HT1080 (cell line): ENCODE measurements at places on chromosomes 3 and 15. TPM values are rescaled to one million over a fixed set of nuclear protein-coding genes. Genes with fewer than 3 reads are reported as not detected.

GRCh38 chr15:66237513-66238235 lies 15.9 kb downstream of the MEGF11 start:
- DNase-seq, result peak; percentile 42

DNA sequence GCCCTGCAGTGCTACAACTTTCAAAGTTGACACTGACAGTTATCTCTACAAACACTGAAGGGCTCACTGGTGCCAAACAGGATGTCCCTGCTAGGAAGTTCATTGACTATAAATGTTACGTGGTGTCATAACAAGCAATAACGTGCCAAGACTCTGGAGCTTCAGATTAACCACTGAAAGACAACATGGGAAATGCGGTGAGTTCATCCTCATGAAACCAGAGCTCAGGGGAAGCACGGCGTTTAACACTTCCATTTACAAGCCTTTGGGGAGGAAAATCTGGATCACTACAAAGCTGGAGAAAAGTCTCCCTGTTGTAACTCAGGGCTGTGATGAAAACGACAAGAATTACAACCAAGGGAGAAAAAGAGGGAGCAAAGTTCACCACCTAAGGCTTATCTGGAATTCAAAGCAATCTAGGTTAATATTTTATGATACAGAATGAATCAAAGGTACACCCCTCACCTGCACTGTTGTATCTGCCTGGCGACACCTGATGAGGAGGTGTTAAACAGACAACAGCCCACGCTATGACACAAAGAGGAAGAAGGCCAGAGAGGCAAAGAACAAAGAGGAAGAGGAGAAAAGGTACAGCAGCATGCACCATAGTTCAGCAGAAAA lies 27.0 kb downstream of the SHQ1 start:
- DNase-seq, result no peak

TTC23 gene
- 9.1 and 11.9 TPM in 2 replicates for total RNA-seq

DNA sequence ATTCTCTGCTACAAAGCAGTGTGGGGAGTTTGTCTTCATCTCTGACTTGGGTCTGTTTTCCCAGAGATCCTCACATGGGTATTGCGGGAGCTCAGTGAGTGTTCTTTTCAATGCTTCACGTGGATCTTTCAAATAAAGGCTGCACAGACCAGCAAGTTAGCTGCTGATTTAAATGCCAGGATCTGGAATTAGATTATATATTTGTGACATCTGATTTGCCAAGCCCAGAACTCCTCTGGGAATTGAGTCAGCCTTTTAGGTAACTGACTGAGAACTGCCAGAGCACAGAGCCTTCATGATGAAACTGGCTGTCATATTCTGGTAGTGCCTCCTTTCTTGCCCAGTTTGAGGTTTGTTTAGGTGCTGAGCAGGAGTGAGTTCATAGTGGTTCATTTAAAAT lies 14.7 kb downstream of the EDEM1 start:
- DNase-seq, result no peak

DNA sequence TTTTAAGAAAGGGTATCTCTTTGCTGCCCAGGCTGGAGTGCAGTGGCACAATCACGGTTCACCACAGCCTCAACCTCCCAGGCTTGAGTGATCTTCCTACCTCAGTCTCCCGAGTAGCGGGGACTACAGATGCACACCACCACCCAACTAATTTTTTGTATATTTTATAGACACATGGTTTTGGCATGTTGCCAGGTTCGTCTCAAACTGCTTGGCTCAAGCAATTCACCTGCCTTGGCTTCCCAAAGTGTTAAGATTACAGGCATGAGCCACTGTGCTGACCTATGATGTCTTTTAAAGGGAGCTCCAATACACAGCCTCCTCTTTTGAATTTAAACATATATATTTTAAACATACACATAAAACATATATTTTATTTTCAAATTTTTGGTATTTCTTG lies 60.9 kb downstream of the SLC9C1 start:
- no peak for DNase-seq

GRCh38 chr15:59401824-59402569 lies 29.3 kb upstream of the MYO1E start:
- no peak for DNase-seq

FANCD2OS gene
- not detected in 2 replicates for total RNA-seq

CPEB1 gene
- total RNA-seq, result 0.11 and 0.94 TPM in 2 replicates

DNA sequence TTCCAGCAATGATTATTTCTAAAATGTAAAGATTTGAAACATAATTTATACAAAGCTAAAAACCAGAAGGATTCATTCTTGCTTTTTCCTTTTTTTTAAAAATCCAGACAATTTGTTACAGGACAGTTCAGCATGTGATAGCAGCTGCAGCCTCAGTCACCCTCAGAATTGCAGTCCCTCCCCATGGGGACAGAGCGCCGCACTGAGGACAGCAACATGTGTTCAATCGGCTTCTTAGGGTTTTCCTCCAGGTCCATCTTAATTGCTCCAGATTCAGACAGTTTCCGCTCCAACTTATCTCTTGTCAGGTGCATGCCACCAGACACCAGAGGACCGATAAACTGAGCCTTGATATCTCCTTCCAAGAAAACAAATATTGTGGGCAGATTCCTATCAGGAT lies 134.9 kb upstream of the TBC1D5 start:
- DNase-seq, result no peak

DNA sequence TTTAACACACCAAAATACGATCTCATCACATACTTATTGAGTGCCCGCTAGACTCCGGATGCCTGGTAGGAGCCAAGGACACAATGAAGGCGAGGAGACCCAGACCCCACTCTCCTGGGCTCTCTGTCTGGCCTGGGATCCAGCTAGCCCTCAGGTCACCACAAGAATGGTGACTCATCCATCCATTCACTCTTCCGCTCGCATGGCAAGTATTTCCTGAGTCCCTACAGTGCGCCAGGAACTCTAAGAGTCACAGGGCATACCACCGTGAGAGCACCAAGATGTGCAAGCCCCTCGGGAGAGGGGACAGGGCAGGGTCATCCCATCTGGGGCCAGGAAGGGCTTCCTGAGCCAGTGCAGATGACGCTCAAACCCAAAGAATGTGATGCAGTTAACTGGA lies 101.6 kb upstream of the PRR20G start:
- DNase-seq, result peak; percentile 81

SUCNR1 gene
- not detected in 2 replicates for total RNA-seq

SAMMSON gene
- 0.43 and 0.93 TPM in 2 replicates for total RNA-seq

GRCh38 chr3:128605091-128606046 lies 45.2 kb downstream of the RPN1 start:
- no peak for DNase-seq

C3orf80 gene
- 1.8 and 1.9 TPM in 2 replicates for total RNA-seq

DNA sequence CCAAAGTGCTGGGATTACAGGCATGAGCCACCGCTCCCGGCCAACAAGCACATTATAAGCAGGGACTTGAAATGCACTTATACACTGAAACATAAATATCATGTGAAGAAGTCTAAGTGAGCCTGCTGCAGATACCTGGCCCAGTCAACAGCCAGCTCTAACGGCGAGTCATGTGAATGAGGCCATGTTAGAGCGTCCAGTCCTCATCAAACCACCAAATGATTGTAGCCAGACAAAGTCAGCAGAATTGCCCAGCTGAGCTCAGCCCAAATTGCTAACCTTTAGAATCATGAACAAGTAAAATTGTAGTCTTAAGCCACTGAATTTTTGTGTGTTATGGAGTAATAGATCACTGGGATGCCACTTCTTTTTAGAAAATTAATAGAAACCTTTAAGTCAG lies 37.8 kb upstream of the UACA start:
- DNase-seq, result no peak

- no peak for DNase-seq
Observed at GRCh38 chr3:8985411-8985831, 22.1 kb upstream of the RAD18 start.
